ENCODE measurements at places on chromosomes 11 and 22. TPM values are rescaled to one million over a fixed set of nuclear protein-coding genes. Genes with fewer than 3 reads are reported as not detected.

The TMEM191B gene
- total RNA-seq: 1.5 TPM

The C22orf15 gene
- 0.18 TPM for total RNA-seq

The OR4D9 gene
- not detected for total RNA-seq

The ANGPTL5 gene
- not detected for total RNA-seq

The ZNRF3 gene
- 9.6 TPM for total RNA-seq

The MAPK8IP1 gene
- 7.2 TPM for total RNA-seq

The PDE3B gene
- total RNA-seq: 35.9 TPM

DNA sequence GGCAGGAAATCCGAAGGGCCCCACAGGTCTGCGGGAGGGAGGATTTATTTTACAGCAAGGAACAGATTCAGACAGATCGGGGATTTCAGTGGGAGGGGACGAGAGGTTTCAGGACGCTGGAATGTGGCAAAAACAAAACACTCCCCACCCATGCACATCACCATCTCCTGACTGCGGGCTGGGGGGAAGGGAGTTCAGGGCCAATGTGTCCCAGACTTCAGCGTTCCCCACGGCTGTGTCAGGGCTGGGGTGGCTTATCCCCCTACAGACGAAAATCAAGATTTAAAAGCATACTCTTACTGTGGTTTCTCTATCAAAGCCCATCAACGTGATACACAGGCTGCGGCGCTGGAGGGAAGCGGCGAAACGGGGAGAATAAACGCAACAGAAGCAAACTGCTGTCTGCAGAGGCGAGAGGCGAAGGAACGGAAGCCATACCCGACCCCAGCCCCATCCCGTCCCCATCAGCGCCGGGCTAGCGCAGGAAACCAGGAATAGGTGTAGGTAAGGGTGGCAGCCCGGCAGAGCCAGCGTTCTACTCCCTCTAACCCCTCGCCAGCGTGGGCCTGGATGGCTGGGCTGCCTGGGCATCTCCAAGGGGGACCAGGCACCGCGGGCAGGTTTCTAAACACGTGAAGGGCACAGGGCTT lies 2.7 kb downstream of the TENM4 start:
- no peak for DNase-seq

GRCh38 chr22:29002603-29003002 lies 59.0 kb downstream of the C22orf31 start:
- no peak for DNase-seq

DNA sequence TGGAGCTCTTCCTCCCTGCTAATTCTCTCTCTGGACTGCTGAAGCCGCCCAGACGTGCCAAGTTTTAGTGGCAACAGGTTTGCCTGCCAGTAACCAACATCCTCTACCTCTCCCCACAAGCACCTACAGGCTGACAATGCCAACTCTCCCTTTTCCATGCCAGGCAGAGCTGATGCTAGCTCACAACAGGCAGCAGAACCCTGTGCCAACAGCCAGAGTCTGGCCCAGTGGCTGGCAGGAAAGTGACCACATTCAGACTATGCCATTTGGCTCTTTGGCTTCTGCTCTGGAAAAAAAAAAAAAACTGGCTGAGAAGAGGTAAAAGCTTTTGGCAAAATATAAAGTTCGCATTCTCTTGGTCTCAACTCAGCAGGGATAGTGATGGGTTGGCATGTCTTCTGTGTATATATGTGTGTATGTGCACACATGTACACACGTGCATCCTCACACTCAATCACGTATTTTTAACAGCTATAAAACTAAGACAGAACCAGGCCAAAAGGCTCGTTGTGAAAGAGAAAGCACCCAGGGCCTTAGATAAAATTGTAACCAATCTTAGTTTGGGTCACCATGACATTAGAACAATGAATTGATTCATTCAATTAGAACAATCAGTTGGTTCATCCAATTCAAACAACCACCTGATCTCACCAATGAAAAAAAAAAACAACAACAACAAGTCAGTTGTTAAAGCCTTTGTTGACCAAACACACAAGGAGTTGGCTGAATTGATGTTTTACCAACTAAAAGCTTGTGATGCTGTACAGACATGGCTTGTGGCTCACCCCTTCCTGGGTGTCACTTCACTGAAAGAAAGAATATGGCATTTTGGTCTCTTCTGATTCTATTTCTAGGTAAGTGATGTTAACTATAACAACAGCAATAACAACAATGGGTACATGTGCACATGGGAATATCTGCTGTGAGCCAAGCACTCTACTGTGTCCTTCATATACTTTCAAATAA lies 48.6 kb downstream of the TRIM29 start:
- no peak for DNase-seq

DNA sequence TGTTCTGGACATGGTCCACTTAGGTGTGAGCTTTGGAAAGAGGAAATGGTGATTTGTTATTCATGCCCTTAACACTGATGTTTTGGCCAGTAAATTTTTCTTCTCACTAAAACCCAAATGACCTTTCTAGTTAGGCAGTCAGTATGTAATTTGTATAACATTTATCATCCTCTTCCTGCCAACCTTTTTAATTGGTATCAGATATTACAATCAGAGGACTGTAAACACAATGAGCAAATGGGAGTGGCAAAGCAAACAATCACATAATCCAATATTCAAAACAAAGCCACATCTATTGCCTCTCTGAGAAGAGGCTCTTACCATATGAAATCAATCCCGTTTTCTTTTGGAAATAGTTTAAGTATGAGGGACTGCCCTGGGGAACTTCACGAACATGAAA lies 49.1 kb downstream of the BBOX1 start:
- DNase-seq: no peak

DNA sequence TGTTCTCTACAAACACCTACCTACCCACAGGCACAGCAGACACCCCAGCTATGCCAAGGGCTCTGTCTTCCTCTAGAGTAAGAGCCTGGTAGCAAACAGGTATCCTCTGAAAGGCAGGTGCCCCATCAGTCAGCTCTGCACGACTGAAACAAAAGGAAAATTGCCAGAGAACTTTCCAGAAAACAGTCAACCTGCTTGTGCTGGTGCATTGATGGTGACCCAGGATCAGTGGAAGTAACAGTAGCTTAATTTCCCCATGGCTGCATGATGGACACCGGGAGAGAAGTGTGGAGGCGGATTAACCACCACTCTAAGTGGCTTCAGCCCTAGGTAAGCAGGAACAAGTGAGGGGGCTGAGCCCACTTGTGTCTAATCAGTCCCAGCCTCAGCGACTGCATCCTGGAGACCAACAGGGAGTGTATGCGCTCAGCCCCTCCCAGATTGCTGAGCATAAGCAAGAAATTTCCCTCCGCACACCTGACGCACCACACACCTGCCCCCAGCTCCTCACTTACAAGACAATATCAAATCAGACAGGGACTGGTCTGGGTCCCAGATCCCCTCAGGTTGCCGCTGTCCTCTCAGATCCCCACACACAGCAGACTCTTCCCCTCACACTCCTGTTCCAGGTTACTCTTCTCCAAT lies 70.7 kb upstream of the IGLL5 start:
- DNase-seq: no peak

DNA sequence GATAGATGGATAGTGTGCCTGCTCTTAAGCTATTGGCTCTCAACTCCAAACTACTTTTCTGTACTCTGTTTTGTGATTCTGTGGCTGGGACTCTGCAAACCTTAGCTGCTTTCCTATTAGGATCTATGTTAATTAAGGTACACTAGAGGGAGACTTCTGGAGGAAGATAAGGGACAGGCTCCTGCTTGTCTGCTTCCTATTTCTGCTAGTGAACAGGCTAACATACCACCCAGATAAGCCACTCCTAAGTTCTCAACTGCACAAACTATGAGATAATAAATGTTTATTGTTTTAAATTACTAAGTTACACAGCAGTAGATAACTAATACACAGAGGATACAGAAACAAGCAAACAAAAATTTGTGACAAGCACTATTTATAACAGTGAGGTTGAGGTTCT lies 10.2 kb upstream of the NXPE2 start:
- no peak for DNase-seq

DNA sequence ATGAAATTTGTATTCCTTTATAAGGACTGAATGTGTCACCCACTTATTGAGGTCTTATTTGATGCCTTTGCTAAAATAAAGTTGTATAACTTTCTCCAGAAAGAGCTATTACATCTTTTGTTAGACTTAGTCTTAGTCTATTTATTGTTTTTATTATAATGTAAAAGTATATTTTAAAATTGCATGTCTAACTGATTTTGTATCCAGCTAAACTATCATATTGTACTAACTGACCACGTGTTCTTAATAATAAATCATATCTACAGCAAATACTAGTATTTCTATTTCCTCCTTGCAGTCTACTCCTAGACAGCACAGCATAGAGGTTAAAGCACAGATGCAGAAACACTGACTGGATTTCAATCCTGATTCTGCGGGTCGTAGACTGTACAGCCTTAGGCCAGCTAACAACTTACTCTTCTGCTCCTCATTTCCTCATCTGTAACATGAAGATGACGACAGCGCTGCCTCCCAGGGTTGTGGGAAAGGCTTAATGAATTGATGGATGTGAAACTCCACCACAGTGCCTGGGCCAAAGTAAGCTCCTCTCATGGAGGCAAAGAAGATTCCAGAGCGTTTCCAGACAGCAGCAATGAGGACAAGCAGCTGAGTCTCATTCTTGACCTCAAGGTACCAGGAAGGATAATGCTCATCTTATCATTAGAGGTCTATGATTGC lies 13.2 kb downstream of the IFITM10 start:
- DNase-seq: no peak

DNA sequence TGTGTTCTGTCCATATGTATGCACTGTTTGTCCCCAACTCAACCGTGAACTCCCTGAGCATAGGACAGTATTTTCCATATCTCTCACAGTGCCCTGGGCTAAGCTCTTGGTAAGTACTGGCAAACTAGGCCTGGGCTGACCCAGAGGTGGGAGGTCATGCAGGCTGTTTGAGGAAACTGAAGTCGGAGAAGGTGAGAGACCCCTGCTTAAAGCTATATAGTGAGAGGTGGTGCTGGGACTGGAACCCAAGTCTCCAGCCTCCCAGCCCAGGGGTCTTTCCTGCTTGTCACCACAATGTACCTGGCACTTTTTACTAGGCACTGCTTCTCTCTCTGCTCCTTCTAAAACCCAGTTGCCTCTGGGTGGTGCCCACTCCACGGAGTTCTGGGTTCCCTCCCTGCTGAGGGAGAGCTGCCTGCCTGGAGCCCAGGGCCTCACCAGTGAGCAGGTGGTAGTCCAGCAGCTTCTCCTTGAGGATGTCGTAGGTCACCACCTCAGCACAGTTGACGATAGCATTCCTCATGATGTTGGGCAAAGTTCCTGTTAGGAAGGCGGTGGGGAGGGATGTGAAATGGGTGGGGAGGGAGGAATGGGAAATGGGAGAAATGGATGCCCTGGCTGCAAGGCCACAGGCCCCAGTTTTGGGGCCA lies 4.7 kb downstream of the UCP3 start:
- no peak for DNase-seq

GRCh38 chr11:102138223-102138622 lies 28.0 kb downstream of the YAP1 start:
- DNase-seq: no peak

DNA sequence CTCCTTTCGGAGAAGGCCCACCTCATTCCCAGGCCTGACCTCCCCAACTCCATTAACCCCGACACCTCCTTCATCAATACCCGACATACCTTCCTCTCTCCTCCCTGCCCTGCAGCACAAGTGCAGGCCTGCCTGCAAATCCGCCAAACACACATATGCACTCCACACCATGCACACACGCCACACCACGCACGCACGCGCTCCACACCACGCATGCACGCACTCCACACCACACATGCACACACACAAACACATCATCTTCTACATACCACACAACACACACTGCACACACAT lies 629.6 kb downstream of the TBC1D22A start:
- DNase-seq: no peak

- peak; percentile 52 for DNase-seq
These were observed 27.8 kb downstream of the RELT start for GRCh38 chr11:73404048-73404447.

GRCh38 chr11:113286509-113287497 lies 27.6 kb upstream of the TTC12 start:
- no peak for DNase-seq

GRCh38 chr22:38077595-38077994 lies 6.4 kb downstream of the SLC16A8 start:
- no peak for DNase-seq

DNA sequence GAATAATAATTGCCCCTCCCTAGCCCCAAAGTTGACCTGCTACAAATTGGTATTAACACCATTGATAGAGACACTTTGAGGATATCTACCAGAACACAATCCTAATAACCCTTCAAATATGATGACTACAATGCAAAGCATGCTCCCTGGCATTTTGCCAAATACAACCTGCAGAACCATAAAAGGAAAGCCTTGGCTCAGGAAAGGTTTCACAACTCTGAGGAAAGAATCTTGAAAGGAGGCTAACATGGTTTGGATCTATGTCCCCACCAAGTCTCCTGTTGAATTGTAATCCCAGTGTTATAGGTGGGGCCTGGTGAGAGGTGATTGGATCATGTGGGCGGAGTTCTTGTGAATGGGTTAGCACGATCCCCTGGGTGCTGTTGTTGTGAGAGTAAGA lies 140.4 kb upstream of the ARHGAP42 start:
- no peak for DNase-seq

DNA sequence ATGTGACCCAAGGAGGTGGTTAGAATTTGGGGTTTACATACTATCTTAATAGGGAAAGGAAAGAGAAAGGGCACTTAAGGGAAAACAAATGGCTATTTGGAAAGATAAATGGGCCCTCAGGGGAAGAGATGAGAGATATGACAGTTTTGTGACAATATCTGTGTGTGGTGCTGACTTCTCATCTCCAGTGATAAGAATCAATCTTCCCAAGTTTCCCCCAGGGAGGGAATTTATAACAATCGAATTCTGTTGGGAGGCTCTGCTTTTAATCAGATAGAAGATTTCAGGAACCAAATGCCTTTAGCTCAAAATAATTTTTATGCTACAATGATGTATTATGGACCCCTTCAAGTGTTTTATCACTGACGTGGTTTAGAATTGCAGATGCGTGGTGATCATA lies 46.3 kb upstream of the PAMR1 start:
- DNase-seq: no peak

- no peak for DNase-seq
These were observed 9.7 kb downstream of the PITPNM1 start for GRCh38 chr11:67495234-67496005.

DNA sequence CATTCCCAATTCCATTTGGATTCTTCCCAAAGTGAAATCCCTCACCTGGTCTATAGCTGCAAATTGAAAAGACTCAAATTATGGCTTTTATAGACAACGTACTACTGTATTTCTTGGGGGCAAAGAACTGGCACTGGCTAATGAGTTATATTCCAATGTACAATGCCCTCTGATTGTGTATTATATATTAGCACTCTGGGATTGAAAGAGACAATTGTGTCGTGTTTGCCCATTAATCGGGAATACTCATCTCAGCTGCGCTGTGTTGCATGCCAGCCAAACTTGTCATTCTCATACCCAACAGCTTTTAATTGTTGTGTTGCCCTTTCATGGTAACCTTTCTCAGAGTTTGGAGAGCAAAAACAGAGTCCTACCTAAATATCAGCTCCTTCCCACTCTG lies 55.0 kb upstream of the ZBTB44 start:
- no peak for DNase-seq

- no peak for DNase-seq
These were observed 36.4 kb downstream of the DEPDC5 start for GRCh38 chr22:31790240-31790639.
